ENCODE measurements at places on chromosomes 12 and 14.

GRCh38 chr12:121465921-121466793, 66.2 kb downstream of the RNF34 start:
- peak; percentile 44 for DNase-seq

- DNase-seq, result no peak
These were observed 97.7 kb upstream of the RGS6 start for GRCh38 chr14:71834284-71835204.

- no peak for DNase-seq
These were observed 38.0 kb upstream of the FOXN3 start for GRCh38 chr14:89454996-89455395.

DNA sequence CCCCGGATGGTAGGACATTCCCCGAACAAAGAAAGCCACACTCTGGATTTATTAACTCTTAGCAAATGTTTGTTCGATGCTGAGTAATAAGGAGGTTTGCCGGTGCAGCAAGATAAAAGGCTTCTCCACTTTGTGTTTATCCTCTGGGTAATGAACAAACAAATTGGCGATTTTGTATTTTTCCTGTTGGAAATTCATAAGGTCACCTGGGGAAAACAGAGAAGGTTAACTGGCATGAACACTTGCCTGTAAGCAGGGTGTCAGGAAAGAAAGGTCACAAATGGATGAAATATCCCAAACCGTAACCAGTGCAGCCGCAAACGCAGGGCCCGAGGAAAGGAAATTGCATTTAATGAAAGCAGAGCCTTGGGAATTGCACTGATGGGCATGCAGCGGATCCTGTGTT, 132.8 kb downstream of the RMST start:
- DNase-seq, result no peak

DNA sequence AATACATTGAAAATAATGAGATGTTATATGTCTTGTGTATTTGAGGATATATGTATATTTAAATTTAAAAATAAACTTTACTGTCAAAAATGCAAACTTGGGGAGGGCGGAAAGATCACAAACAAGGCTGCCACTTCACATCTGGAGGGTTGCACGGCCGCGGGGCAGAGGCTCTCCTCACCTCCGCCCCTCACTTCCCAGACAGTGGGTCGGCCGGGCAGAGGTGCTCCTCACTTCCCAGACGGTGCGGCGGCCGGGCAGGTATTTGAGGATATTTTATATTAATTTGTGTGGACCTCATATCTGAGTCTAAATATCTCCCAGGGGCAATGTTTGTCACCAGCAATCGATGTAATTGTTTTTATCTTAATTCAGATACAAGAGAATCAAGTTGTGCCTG, 3.7 kb upstream of the CLEC6A start:
- DNase-seq, result no peak

DNA sequence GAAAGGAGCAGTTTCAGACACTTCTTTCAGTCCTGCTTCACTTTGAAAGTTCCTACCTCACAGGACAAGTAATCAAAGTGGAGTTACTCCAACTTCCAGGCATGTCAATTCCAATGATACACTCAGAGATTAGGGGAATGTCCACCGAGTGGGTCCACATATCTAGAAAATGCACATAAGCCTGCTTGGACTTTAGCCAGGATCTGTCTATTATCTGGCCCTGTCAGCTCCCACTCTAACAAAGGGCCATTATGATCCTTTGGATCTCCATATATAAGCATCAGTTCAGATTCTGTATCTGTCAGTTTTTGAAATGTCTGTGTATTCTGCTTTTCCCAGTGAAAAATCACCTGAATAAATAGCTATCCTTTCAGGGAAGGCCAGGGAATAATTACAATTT, 112.9 kb upstream of the ATXN7L3B start:
- no peak for DNase-seq
